ENCODE measurements at places on chromosomes 12 and 14.

- DNase-seq, result no peak
These were observed 5.1 kb downstream of the KMT5A start for GRCh38 chr12:123388951-123389559.

DNA sequence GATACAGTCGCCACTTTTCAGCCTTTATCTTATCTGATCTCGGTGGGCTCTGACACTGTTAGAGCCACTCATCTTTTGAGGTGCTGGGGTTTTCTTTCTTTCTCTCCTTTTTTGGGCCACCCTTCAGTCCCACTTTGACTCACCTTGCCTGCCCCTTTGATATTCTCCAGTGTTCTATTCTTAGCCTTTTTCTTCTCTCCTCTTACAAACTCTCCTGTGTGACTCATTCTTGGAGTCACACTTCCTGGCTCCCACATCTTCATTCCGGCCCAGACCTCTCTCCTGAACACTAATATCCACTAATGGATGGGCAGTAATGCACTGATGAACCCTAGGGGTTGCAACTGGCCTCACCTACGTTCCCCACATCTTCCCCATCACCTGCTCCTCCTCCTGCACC, 2.2 kb upstream of the DCD start:
- DNase-seq, result no peak

- no peak for DNase-seq
These were observed 1.5 kb downstream of the INF2 start for GRCh38 chr14:104690861-104691455.

GRCh38 chr12:107435520-107435919, 250.1 kb upstream of the PWP1 start:
- no peak for DNase-seq

GRCh38 chr14:80988192-80988591, 32.8 kb downstream of the TSHR start:
- DNase-seq, result no peak

GRCh38 chr12:63305901-63306875, 155.2 kb upstream of the AVPR1A start:
- DNase-seq, result no peak

- no peak for DNase-seq
These were observed 1662.2 kb upstream of the FLRT2 start for GRCh38 chr14:83867566-83868225.

DNA sequence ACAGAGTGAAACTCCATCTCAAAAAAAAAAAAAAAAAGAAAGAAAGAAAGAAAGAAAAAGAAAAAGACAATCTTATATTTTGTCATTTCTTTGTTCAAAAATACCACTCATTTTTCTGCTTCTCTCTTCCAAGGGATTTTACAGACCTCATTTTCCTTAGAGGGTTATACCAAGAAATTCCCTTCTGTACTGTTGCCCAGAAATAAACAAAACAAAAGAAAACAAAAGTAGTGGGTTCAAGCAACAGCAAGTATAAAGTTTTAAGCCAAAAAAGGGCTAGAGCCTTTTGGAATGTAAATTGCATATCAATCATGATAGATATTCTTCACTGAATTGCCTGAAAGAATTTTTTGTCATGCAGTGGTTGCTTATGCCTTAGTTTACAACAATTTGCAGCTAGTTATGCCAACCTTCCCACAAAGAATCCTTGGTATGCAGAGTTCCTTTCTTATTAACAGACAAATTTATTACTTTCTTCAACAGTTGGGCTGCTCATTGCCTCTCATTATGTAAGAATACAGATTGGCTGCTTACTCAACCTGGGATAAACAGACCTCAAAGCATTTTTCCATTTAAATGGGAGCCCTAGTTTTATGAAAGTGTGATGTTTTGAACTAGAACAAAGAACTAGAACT, 129.1 kb upstream of the PPFIA2 start:
- DNase-seq, result no peak

GRCh38 chr12:105910030-105910429, 228.7 kb downstream of the NUAK1 start:
- DNase-seq, result no peak

GRCh38 chr12:79057540-79057939, 193.0 kb downstream of the SYT1 start:
- no peak for DNase-seq

GRCh38 chr14:81384900-81385299, 15.2 kb downstream of the STON2 start:
- no peak for DNase-seq

- DNase-seq, result no peak
These were observed 15.1 kb downstream of the AVIL start for GRCh38 chr12:57803319-57803893.

DNA sequence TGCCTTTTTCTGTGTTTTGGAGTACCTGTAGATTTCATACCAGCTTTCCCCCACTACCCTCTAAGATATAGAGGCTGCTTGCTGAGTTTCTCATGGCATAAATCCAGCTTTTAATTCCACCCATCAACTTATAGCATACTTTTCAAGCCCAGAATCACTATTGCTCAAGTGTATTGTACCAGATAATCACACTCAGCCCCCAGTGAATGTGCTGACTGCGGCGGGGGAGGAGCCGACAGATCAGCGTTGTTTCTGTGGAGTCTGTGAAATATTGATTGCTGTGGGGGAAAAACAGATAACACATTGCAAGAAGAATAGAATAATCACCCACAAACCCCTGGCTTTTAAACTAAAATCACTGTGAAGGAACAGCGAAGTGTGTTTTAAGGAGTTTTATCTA, 296.1 kb downstream of the TMEM132D start:
- no peak for DNase-seq

GRCh38 chr12:32201096-32201495, 94.4 kb downstream of the BICD1 start:
- DNase-seq, result no peak

- DNase-seq, result no peak
These were observed 1009.5 kb upstream of the TMEM132C start for GRCh38 chr12:127257366-127257935.

GRCh38 chr14:38079268-38079667, 128.4 kb upstream of the SSTR1 start:
- DNase-seq, result no peak

DNA sequence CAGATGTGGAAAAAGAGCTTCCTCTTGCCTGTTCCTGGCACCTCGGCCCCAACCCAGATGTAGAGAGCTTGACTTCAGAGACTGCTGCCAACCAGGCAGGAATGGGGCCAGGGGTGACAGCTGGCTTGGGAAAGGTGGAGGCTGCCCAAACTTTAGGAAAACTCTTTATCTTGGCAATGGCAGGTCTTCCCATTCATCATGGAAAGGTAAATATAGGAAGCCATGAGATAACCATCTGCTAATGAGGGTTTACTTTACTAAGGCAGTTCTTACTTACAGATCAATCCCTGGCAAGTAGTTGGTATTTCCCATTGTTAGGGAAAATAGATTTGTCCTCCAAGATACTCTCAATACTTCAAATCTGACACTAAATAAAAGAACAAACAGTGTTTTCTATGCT, 143.1 kb upstream of the NUDT4 start:
- no peak for DNase-seq

DNA sequence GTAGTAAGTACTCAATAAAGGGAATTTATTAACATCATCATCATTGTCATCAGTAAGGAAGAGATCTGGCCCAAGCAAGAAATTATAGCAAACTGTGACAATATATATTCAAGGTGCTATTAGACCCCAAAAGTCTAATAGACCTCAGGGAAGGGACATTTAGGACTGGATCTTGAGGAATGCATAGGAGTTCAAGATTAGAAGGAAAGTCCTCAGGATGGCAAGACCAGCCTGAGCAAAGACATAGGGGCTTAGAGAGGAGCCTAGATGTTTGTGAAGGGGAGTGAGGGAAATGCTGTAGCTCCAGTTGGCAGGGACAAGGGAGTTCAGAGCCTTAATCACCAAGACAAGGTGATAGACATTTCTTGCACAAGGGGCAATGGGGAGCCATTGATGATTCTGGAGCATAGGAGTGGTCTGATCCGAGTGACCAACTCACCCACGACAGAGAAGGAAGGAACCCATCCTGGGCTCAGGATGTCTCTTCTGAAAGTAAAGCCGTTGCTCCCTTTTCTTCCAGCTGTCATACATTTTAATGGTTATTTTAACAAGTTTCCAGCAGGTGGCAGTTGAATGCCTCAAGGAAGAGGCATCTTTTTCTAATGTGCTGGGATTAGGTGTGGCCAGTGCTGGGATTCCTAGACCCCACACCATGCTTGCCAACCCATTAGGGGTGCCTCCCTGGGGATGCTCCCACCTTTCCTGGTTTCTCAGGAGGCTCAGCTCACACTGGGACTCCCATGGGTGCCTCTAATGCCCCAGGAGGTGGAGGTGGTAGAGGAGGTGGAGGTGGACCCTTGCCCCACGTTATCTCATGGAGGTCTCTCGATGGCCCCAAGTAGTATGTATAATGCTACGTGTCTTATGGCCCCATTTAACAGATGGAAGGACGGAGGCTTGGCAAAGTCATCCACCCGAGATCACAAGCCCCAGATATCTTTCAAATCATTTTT, 37.8 kb downstream of the PHETA1 start:
- no peak for DNase-seq

DNA sequence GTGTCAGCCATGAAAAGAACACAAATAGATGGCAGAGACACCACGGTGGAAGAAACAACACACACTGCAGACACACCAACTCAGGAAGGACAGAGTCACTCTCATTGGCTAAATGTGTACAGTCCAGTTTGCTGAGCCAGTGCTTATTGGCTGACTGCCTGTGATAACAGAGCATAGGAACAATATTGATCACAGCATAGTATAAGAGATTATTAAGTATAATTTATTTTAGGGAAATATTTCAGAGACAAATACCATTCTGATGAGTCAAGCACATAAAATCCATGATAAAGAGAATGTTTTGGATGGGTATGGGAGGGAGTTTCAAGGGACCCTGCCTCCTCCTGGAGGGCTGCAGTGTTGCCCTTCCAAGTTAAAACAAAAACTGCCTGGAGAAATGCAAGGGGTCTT, 50.9 kb downstream of the BTG1 start:
- no peak for DNase-seq
